ENCODE measurements at places on chromosomes 11 and 22.

GRCh38 chr11:213111-213510, 5.6 kb downstream of the RIC8A start:
- DNase-seq = no peak

GRCh38 chr11:113528982-113529381, 53.8 kb upstream of the DRD2 start:
- no peak for DNase-seq

DNA sequence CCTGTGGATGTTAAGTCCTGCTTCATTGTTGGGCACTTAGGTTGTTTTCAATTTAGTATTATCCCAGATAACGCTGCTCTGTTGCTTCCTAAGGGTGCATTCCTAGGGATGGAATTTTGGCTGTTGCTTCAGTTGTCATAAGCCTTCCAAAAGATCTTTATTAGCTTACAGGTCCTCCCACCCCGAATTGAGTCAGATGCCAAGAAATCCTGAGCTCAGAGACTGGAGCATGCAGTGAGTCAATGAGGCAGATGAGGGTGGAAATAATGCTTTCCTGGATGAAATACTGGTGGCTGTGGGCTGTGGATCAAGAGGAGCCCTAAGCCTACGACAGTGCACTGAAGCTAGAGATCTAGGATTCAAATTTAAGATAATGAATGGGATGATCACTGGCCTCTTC, 10.7 kb upstream of the IL18BP start:
- no peak for DNase-seq

DNA sequence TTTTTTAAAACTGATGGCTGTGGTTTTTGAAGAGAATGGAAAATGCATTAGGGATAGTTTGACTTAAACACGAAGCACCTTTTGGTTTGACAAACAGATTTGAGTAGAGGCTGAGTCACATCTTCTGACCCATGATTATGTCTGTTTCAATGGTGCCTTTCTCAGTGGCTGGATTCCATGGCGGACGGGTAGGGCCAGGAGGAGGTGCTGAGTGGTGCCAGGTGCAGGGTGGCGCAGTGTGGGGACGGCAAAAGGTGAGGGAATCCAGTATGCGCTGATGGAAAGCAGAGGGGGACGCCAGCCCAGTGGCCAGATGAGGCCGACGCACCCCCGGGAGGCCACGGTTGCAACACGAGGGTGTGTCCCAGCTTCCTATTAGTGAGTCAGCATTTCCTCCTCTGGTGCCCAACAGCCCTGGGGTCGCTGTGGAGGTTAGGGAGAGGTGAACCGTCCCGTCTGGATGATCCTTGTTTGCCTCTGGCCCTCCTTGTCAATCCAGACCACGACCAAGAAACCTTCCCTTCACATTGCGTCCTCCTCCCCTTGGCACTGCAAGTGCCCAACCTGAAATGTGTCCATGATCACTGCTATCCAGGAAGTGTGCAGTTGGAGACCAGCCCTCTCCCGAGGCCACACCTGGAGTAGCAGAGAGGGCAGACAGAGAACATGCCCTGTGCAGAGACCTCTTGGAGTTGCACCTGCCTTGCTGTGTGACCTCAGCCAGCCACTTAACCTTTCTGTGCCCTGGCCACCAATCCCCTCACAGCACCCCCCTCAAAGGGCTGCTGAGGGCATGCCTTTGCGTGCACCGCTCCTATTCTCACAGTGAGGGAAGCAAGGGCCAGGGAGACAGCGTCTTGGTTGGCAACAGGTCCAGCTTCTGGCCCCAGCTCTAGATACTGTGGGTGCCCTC, 32.5 kb upstream of the ATXN10 start:
- no peak for DNase-seq

DNA sequence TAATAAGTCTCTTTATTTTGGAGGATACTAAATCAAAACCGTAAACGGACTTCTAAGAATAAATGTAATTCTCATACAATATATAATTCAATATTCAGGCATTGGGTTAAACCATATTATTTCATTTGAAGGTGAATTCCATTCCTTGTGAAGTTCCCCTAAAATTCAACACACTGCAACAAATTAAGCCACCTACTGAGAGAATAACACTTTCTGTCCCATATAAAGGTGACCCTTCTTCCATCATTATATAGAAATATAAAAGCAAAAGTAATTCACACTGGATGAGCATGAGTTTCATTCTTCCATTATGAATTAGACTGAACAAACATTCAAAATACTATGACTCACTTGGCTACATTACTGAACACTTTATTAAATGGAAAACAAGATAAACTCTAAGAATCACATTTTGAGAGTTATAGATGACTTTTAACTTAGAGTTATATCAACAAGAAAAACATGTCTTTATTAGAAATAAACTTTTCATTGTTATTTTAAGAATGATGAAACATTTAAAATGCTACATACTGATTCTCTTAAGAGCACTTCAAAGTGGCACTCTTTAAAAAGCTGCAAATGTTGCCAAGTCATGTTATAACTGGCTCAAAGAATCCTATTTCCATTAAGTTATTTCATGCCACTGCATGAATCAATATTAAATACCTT, 2.8 kb downstream of the SESN3 start:
- no peak for DNase-seq
